ENCODE measurements at places on chromosomes 11 and 22. TPM values are rescaled to one million over a fixed set of nuclear protein-coding genes. Genes with fewer than 3 reads are reported as not detected.

DNA sequence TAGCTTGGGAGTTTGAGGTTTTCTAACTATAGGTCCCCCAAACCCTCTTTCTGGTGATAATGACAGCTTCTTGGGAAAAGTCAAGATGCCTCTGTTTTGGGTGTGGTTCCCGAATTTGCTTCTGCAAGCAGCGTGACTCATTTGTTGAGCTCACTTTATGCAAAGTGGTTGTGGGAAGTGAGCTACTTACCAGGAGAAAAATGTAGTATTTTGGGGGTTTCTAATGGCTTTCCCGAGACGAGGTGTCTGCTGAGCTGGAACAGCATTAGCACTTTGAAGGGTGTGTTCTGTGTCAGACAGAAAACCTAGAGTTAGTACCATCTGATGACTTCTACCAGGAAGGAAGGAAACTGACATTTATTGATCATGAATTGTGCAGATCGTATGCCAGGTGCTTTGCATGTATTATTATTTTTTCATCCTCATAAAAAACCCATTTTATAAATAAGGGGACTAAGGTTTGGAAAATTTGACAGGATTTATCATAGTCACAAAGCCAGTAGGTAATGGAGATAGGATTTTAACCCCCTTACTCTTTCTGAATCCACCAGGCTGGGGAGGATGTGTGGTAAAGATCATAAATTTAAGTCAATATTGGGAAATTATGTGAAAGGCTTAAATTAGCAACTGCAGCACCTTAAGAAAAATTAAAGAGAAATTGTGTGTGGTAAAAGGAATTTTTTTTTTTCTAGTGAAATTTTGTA lies 108.8 kb upstream of the CD44 start:
- no peak overlapping the region for H3K4me3 ChIP-seq
- no peaks in the 10 kb centered on the region for H3K36me3 ChIP-seq
- peak overlapping the region; percentile 50 for H3K27ac ChIP-seq
- no peak for DNase-seq
- no peaks in the 10 kb centered on the region for H3K27me3 ChIP-seq
- peaks cover 7% of the 10 kb centered on the region for H3K4me1 ChIP-seq

- peaks cover 17% of the 10 kb centered on the region for H3K36me3 ChIP-seq
- H3K4me1 ChIP-seq: no peaks in the 10 kb centered on the region
- peak; percentile 80 for DNase-seq
- peak overlapping the region; percentile 74 for H3K27ac ChIP-seq
- peak overlapping the region; percentile 60 for H3K4me3 ChIP-seq
Observed at GRCh38 chr11:18705651-18706281, 7.2 kb downstream of the TMEM86A start.

GRCh38 chr22:41274856-41275255 lies 11.1 kb downstream of the RANGAP1 start:
- H3K27me3 ChIP-seq: no peaks in the 10 kb centered on the region
- no peak overlapping the region for H3K27ac ChIP-seq
- peaks cover 4% of the 10 kb centered on the region for H3K36me3 ChIP-seq
- no peaks in the 10 kb centered on the region for H3K4me1 ChIP-seq
- no peak for DNase-seq

- peaks cover 6% of the 10 kb centered on the region for H3K4me1 ChIP-seq
- no peak overlapping the region for H3K27ac ChIP-seq
- H3K36me3 ChIP-seq: peaks cover 8% of the 10 kb centered on the region
- no peak overlapping the region for H3K4me3 ChIP-seq
- peak; percentile 50 for DNase-seq
Observed at GRCh38 chr22:50706481-50707125, 31.4 kb upstream of the ACR start.

DNA sequence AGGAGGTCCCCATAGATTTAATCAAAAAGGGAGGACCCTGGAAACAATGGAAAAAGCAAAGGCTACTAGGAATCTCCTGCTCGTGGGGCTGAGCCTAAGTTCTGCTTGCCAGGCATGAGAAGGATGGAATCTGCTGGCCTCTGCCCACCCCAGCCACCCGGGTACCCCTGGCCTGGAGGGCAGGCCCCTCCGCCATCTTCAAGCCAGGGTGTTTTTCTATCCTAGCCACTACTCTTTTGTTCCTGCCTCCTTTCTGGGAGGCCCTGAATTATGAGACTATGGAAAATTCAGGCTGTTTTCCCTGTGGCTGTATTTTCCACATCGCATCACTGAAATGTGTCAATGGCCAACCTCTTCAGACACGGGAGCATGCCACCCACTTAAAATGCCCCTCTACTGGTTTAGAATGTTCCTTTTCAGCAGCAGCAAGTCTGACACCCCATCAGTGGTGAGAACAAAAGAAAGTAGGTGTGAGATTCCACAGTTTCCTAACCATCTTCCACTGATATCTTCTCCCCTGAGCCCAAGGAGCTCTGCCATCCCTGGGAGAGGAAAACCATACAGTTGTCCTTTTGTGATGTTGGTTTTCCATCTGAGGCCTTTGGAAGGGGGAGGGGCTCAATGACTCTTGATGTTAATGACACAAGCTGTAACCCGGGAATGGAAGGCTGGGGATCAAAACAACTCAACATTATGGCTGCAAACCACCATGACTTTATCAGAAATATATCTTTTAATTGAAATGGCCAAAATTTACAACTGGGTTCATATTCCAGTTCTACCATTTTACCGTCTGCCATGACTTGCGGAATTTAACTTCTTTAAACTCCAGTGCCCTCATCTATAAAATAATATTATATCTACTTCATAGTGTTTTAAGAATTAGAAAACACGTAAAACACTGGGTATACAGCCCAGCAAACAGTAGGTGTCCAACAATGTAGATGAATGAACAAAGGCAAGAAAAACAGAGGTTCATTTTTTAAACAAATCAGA lies 22.2 kb downstream of the DKK3 start:
- H3K27ac ChIP-seq: peak overlapping the region; percentile 40
- H3K27me3 ChIP-seq: no peaks in the 10 kb centered on the region
- peak; percentile 20 for DNase-seq
- no peaks in the 10 kb centered on the region for H3K36me3 ChIP-seq

DNA sequence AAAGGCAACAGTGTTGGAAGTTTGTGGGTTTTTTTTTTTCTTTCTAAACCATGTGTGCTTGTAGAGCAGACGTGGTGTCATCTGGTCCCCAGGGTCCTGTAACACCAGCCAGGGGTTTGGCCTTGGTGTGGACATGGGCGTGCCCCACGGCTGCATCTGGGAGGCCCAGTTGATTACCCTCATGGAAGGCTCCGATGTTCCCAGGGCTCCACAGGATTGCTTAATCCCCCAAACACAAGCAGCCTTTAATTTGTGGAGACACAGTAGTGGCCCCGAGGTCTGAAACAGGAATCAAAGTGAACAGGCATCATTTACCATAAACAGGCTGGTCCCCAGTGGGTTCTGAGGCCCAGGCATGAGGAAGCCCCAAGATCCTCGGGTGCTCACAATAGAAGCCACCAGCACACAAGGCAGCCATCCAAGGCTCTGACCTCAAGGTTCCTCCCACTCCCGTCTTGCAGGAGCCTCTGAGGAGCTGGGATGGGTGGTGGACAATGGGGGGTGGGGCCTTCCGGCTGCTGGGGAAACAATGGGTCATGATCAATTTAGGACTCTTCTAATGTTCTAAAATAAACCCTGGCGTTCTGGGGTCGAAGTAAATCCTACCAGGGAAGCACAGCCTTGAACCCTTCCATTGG lies 115.0 kb upstream of the CD82 start:
- no peaks in the 10 kb centered on the region for H3K27me3 ChIP-seq
- no peaks in the 10 kb centered on the region for H3K36me3 ChIP-seq
- no peak overlapping the region for H3K4me3 ChIP-seq

GRCh38 chr22:42313804-42314581 lies 43.5 kb upstream of the TCF20 start:
- DNase-seq: peak; percentile 75
- no peak overlapping the region for H3K4me3 ChIP-seq
- no peak overlapping the region for H3K27ac ChIP-seq
- H3K4me1 ChIP-seq: peaks cover 45% of the 10 kb centered on the region
- H3K27me3 ChIP-seq: no peaks in the 10 kb centered on the region
- no peaks in the 10 kb centered on the region for H3K36me3 ChIP-seq

GRCh38 chr22:18997925-18998315 lies 61.8 kb upstream of the PRODH start:
- peaks cover 59% of the 10 kb centered on the region for H3K27me3 ChIP-seq
- H3K36me3 ChIP-seq: no peaks in the 10 kb centered on the region
- H3K27ac ChIP-seq: no peak overlapping the region
- no peaks in the 10 kb centered on the region for H3K4me1 ChIP-seq
- H3K4me3 ChIP-seq: no peak overlapping the region
- no peak for DNase-seq

GRCh38 chr11:116164843-116165242 lies 607.9 kb downstream of the BUD13 start:
- no peaks in the 10 kb centered on the region for H3K4me1 ChIP-seq
- DNase-seq: no peak
- no peak overlapping the region for H3K4me3 ChIP-seq
- H3K27ac ChIP-seq: no peak overlapping the region

DNA sequence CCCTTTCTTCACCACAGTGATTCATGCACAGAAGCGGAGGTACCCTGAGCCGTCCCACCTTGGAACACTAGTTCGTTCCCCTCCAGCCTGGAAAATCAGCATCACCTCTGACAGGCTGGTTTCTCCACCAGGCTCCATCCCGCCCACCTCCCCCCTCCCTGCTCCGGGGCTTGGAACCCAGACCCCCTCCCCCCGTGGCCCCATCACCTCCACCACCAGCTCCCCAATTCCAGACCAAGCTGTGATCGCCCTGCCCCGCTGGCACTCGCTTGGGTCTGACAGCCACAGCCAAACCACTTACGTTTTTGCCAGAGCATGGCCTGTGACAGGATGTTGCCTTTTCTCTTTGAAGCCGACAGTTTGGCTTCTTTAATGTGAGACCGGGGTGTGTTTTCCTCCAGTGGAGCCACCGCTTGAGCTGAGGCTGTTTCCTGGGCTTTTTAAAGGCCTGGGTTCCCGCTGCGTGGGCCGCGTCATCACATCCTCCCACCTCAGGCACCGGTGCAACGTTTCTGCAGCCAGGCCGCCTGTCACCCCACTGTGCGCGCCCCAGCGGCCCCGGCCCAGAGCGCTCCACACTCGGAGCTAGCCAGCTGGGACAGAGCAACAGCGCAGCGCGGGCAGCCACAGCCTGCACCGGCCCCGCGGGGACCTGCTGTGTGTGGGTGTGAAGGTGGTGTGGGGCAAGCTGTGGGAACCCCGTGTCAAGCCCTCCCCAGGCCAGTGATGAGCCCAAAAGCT lies at the start of gene POU2AF1:
Gene POU2AF1, minus strand, starts transcription at position 415 of the 741 bp plus-strand sequence. Its CDS starts 98 bp downstream, at position 317.
- H3K27ac ChIP-seq: peak within 1 kb of the TSS; percentile 10
- no peaks in the 10 kb centered on the region for H3K27me3 ChIP-seq
- H3K4me3 ChIP-seq: no peak within 1 kb of the TSS
- H3K36me3 ChIP-seq: no peaks in the 10 kb centered on the region

DNA sequence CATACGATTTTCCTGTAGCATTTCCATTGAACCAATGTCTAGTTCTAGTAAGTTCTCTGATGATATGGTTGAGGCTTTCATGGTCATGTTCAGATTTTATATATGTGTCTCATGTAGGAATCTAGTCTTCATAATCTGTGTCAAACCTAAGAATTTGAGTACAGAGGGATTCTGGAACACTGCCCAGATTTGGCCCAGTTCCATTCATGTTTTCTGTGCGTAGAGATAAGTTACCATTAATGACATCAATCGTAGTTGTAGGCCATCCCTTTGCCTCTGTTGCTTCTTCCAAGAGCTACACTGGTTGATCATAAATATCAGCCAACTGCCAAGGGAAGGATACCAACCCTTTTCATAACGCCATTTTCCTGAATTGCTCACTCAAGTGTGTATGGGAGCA lies 23.3 kb downstream of the ST3GAL4 start:
- DNase-seq: peak; percentile 39
- H3K27ac ChIP-seq: no peak overlapping the region
- H3K4me1 ChIP-seq: no peaks in the 10 kb centered on the region
- no peaks in the 10 kb centered on the region for H3K36me3 ChIP-seq
- no peak overlapping the region for H3K4me3 ChIP-seq

DNA sequence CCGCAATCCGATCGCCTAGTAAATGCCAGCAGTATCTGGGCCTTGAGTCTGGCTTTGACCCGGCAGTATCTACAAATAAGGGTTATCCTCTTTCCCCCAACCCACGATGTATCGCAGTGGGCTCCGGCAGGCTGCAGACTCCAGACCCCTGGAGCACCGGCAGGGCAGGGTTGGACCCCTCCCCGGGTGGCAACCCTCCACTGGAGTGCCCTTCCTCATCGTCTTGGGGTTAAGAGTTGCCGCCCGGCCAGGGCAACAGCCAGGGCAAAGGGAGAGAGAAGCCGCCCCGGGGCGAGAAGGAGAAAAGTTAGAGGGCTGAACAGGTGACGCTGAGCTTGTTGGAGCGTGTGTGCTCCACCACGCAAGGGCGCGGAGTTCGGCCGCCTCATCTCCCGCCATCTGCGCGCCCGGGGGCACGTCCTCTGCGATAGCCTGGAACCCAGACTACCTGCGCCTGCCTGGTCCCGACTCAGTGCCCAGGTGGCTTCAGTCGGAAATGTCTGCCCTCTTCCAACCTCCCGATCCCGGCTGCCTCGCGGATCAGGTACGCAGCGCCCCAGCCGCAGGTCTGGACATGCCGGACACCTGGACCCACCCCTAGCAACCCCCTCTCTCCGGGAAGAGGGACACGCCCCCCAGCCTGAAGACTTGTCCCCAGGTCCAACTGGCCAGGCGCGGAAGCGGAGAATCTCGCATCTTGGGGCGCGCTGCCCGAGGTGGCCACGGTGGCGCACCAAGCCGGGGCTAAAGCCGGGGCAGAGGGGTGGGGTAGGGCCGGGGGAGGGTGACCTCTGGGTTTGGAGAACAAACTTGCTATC lies 1.2 kb downstream of the DSCAML1 start:
- H3K36me3 ChIP-seq: no peaks in the 10 kb centered on the region
- peaks cover 22% of the 10 kb centered on the region for H3K4me1 ChIP-seq
- H3K27me3 ChIP-seq: peaks cover 24% of the 10 kb centered on the region

- H3K27me3 ChIP-seq: no peaks in the 10 kb centered on the region
- H3K4me3 ChIP-seq: no peak overlapping the region
- no peak for DNase-seq
- H3K4me1 ChIP-seq: no peaks in the 10 kb centered on the region
Observed at GRCh38 chr11:5197536-5197935, 2.9 kb downstream of the OR51V1 start.

GRCh38 chr22:26283330-26283729 lies 114.1 kb downstream of the SEZ6L start:
- H3K27me3 ChIP-seq: no peaks in the 10 kb centered on the region
- H3K4me1 ChIP-seq: no peaks in the 10 kb centered on the region
- H3K36me3 ChIP-seq: no peaks in the 10 kb centered on the region

DNA sequence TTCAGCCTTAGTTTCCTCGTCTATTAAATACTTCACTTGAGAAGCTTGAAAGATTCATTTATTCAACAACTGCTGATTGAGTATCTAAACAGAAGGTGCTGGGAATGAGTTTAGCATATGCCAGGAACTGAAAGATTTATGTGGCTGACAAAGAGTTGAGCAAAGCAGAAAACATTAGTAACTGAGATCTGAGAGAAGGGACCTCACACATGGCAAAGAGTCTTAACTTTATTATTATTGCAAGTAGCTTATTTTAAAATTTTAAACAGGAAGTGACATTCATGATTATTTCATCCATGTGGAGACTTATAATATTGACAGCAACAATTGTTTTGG lies 133.6 kb downstream of the CASP12 start:
- H3K4me3 ChIP-seq: no peak overlapping the region
- H3K36me3 ChIP-seq: no peaks in the 10 kb centered on the region
- no peak overlapping the region for H3K27ac ChIP-seq

GRCh38 chr22:44482776-44483175 lies 15.3 kb downstream of the RTL6 start:
- H3K4me1 ChIP-seq: no peaks in the 10 kb centered on the region
- DNase-seq: no peak
- no peaks in the 10 kb centered on the region for H3K27me3 ChIP-seq

RBM7 gene
- total RNA-seq: 28.4 TPM

SLC5A1 gene
- total RNA-seq: not detected

TRPM5 gene
- total RNA-seq: not detected

MS4A6E gene
- total RNA-seq: not detected

Data from sigmoid colon (tissue), 7 donors.